ENCODE measurements at places on chromosomes 6 and 20. TPM values are rescaled to one million over a fixed set of nuclear protein-coding genes. Genes with fewer than 3 reads are reported as not detected.

The SSTR4 gene
- total RNA-seq: not detected

The FRS3 gene
- total RNA-seq: 8.9 TPM

The BACH2 gene
- 13.2 TPM for total RNA-seq

The ACSS1 gene
- total RNA-seq: 114 TPM

The CCM2L gene
- total RNA-seq: not detected

The PAQR8 gene
- total RNA-seq: 17.0 TPM

The MYB gene
- total RNA-seq: 250 TPM

The OOEP gene
- 0.27 TPM for total RNA-seq

The NOX3 gene
- total RNA-seq: not detected

The SLC22A23 gene
- 0.81 TPM for total RNA-seq

The ATP6V1G2 gene
- total RNA-seq: 1.1 TPM

The PIGT gene
- 116 TPM for total RNA-seq

The OPN5 gene
- under 0.01 TPM for total RNA-seq

The CDC40 gene
- 15.9 TPM for total RNA-seq

The CTAGE9 gene
- not detected for total RNA-seq

The BHLHE23 gene
- 1.3 TPM for total RNA-seq

The MUC21 gene
- under 0.01 TPM for total RNA-seq

The CAGE1 gene
- 1.1 TPM for total RNA-seq

The HCRTR2 gene
- total RNA-seq: not detected

The MYLIP gene
- 35.8 TPM for total RNA-seq

The ADGRF5 gene
- under 0.01 TPM for total RNA-seq

The SYCP2 gene
- total RNA-seq: 0.27 TPM

The DOK5 gene
- 0.54 TPM for total RNA-seq

The RCAN2 gene
- total RNA-seq: under 0.01 TPM

The FAM209B gene
- total RNA-seq: not detected

The TREM1 gene
- 0.54 TPM for total RNA-seq

The ME1 gene
- under 0.01 TPM for total RNA-seq

The KHDC1L gene
- total RNA-seq: not detected

The HSPA12B gene
- under 0.01 TPM for total RNA-seq

The HLA-DQA2 gene
- 0.27 TPM for total RNA-seq

The TENT5A gene
- 13.7 TPM for total RNA-seq

The TMEM170B gene
- 1.6 TPM for total RNA-seq

The SLC52A3 gene
- 2.2 TPM for total RNA-seq

The CST5 gene
- not detected for total RNA-seq

The SNAP91 gene
- not detected for total RNA-seq

The ZNF337 gene
- 10.5 TPM for total RNA-seq

The PGBD1 gene
- total RNA-seq: 4.6 TPM

The FABP7 gene
- not detected for total RNA-seq

The TINAG gene
- total RNA-seq: not detected

The F13A1 gene
- total RNA-seq: 5.9 TPM

The ADGRB3 gene
- under 0.01 TPM for total RNA-seq

The UST gene
- 1.6 TPM for total RNA-seq

The ULBP3 gene
- total RNA-seq: 2.7 TPM

The GTSF1L gene
- not detected for total RNA-seq

The DEFB114 gene
- total RNA-seq: not detected

The CGA gene
- not detected for total RNA-seq

The SEL1L2 gene
- total RNA-seq: not detected

The TUBB1 gene
- 4.0 TPM for total RNA-seq

The CTCFL gene
- total RNA-seq: not detected

The HLA-DMB gene
- 71.6 TPM for total RNA-seq

The NSFL1C gene
- total RNA-seq: 30.7 TPM
